ENCODE measurements at places on chromosomes 3 and 15.

DNA sequence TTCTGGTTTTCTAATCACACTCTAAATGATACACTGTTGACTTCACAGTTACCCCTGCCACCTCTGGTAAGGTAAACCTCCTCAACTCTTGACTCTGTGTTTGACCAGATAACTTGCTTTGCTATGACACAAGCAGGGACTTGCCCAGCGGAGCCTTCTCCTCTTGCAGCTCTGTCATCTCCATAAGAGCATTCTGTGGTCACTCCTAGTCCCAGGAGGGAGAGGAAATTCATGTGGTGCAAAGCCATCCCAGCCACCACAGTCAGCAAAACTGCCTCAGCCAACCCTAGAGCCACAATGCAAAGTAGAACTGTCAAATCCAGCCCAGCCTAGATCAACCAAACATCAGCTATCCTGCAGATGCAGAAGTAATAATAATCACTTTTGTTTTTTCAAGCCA lies 144.7 kb upstream of the GADL1 start:
- no peak for DNase-seq

GRCh38 chr3:140316868-140317400 lies 360.9 kb upstream of the TRIM42 start:
- DNase-seq: no peak

- DNase-seq: no peak
These were observed 20.4 kb downstream of the SLC7A14 start for GRCh38 chr3:170565495-170565894.

- no peak for DNase-seq
These were observed 21.8 kb upstream of the PTX3 start for GRCh38 chr3:157414861-157415260.

GRCh38 chr15:76994001-76994400 lies 925 bp upstream of the PSTPIP1 start:
- peak; percentile 55 for DNase-seq

GRCh38 chr3:18237251-18238005 lies 187.7 kb downstream of the SATB1 start:
- DNase-seq: no peak

DNA sequence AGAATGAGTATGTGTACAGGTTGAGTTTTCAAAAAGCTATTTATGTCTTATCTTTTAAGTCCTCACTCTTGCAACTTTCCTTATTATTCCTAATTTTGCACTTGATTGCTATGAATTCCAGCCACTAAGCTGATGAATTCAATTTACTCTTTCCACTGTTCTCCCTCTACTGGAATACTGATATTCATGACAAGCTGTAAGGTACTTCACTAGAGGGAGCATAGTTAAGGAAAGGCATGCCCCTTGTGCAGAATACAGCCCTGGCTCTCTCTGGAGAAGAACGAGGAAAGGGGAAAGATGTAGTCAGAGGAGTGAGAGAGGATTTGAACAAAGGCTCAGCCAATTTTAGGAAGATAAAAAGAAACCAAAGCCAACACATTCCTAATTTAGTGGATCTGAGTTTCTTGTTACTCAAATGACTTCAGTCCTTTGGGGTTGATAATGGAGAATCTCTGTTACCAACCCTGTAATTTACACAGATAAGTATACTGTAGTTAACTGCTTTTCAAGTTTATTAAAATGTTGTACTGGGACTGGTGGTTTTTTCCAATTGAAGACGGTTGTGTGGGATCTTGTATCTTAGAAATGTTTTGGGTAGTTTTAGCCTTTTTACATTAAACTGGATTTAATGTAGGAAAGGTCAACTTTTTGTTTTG lies 4.0 kb downstream of the SCAANT1 start:
- no peak for DNase-seq

DNA sequence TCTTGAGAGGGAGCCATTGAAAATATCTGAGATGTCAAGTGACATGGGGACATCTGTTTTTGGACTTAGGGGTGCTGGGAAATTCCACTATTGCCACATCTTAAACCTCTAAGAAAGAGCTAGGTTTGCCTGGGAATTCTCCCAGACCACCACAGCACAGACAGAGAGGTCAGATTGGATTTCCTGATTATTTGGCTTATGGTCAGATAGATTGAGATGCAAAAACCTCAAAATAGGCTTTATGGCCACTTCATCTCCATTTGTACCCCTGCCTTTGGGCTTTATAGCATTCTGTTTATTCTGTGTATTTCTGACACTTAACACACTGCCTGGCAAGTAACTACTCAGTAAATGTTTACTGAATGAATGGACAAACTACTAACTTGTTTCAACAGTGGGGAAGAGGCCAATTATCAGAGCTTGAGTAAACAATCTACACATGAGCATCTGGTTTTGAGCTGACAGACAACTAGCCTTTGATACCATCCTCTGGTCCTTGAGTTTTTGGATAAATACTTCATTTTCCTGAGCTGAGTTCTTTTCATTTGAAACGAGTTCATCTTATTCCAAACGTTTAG lies 81.8 kb downstream of the TP63 start:
- DNase-seq: no peak

DNA sequence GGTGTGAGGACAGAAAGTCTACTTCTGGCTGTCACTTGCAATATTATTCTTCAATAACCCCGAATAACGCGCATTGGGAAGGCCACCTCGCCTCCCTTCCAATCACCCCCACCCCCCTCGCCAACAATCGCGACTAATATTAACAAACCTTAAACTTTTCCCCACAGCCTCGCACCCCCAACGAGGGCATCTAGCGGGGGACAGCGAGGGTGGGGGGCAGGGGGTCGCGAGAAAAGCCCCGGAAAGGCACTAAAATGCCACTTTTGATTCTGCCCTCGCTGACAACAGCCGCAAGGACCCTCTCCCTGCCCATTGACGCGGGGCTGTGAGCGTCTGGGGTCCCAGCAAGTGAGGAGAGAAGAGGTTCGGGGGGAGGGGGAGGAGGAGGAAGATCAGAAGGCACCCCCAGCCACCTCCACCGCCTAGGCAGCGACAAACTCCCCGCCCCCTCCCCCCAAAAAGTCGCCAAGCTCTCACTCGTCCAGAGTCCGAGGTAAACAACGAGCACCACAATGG lies 868 bp downstream of the SATB1 start:
- no peak for DNase-seq

GRCh38 chr3:31671976-31672375 lies 139.3 kb downstream of the STT3B start:
- DNase-seq: no peak

- no peak for DNase-seq
These were observed 150.6 kb downstream of the ADAMTS17 start for GRCh38 chr15:100191161-100191560.

GRCh38 chr15:52764731-52765130 lies 25.4 kb downstream of the ONECUT1 start:
- DNase-seq: no peak

GRCh38 chr3:58250093-58250707 lies 12.6 kb downstream of the ABHD6 start:
- no peak for DNase-seq

DNA sequence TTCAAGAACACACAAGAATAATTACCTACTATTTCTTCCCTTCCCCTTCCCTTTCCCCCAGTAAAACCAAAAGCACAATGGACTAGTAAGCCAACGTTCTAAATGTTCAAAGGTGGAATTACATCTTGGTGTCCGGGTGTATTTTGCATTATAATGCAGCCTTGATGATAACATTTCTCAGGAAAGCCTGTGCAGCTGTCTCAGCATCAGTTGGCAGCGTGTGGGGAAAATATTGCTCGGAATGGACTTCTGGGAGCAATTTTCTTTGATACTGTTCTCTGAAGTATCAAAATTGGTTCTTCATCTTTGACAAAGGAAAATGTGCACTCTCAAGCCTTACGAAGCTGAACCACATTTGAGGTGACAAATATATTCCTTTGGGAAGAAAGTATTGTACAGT lies 198.9 kb downstream of the AGBL1 start:
- DNase-seq: no peak

- no peak for DNase-seq
These were observed 893.5 kb downstream of the TUSC7 start for GRCh38 chr3:117603097-117603496.

DNA sequence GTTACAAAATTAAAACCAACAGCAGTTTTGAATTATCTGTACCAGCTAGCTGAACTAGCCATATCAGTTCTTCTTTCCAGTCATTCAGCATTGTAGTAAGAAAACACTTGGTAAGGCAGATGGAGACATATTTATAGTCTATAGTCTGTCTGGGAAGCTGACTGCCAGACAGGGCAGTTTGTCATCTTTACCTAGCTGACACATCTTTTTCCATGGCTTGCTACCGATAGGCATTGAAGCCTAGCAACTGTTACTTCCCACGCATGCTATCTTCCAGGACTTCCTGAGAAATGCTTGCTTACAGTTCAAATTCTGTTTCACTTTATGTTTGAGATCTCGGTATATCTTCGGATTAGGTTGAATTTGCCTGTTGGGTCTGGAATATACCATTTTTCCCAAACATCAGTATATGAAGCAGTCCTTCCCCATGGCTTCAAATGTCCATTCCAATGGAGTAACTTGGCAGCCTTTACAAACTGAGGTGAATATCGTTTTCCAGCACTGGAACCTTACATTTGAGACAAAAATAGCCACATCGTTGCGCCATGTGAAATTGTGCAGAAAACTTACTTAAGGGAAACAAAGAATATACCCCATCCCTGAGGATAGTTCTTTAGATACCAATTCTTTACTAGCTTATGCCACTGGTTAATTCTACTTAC lies 8.8 kb downstream of the GNL3 start:
- no peak for DNase-seq

DNA sequence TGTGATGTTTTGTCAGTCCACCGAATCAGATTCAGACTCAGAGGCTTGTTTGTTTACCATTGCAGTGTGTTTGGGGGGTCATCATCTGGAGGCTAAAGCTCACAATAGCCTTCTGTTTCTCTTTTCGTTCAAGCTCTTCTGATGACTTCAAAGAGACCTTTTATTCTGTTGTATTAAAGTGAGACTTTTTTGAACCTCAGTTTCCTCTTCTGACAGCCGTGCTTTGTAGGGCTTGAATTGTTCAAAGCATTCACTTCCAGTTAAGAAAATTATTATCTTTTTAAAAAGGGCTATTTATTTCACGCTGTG lies 1.3 kb downstream of the PXK start:
- DNase-seq: no peak

- no peak for DNase-seq
These were observed 10.4 kb downstream of the THBS1 start for GRCh38 chr15:39591141-39591895.

- no peak for DNase-seq
These were observed 9.9 kb downstream of the AMOTL2 start for GRCh38 chr3:134364061-134364935.

DNA sequence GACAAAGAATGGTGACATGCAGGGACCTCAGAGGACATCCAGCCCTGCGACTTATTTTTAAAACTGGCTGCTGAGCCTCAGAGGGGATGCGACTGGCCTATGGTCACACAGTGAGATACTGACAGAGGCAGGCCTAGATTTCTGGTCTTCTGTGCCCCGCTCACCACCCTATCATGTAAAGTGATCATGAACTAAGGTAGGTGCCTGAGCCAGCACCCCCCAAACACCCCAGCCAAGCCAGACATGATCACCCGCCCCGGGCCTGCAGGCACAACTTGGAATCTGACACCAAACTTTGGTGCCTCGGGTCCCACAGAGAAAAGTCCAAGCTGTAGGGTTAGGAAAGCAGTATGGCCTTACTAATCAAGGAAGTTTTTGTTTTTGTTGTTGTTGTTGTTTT lies 33.9 kb upstream of the HHATL start:
- DNase-seq: no peak

DNA sequence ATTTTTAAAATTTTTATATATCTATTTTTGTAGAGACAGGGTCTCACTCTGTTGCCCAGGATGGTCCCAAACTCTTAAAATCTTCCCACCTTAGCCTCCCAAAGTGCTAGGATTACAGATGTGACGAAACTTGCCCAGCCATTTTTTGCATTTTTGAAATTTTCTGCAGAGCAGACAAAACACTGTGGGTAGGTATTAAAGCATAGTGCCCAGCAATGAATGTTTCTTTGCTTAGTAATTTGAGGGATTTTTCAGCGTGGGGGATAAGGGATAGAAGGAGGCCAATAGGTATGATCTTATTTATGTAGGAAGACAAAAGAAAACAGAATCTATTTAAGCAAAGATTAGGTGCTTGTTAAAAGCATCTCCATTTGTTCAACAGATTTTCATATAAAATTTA lies 446.8 kb upstream of the DPH6 start:
- DNase-seq: no peak

- no peak for DNase-seq
These were observed 216.1 kb downstream of the MTHFS start for GRCh38 chr15:79680720-79681119.

- no peak for DNase-seq
These were observed 725 bp downstream of the SRP14 start for GRCh38 chr15:40038275-40038637.

DNA sequence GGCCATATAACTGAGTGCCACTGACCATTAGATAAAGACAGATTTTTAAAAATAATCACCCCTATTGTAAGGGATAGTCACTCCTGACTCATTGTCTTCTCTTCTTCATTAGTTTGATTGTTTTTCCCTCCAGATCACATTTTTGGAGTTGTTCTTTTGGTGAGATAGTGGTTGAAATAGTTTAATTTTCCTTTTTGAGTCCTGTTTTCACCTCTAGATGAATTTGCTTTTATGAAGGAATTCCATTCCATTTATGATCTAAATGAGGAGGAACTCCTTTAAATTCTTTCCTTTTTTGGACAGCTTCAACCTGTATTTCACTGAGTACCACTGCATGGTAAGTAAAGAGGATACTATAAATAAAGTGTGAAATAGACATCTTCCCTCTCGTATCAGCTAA lies 112.4 kb downstream of the GREM1 start:
- DNase-seq: no peak

DNA sequence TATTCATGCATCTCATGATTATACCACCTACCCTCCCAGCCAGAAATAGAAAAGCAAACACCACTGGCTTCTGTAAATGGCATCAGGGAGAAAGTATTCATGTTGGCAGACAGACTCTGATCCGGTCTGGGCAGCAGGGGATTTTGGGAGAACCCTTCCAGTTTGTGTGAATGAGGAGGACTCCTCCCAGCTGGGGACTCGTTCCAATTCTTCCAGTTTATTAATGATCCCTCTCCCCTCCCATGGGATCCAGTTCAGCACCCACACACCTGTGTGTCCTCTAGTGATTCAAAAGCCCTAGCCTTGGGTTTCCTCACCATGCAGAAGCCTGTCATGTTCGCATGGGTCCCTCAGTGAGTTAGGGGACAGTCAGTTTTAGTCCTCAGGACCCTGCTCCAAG lies 110.9 kb downstream of the IQSEC1 start:
- no peak for DNase-seq

- no peak for DNase-seq
These were observed 328.3 kb downstream of the THSD4 start for GRCh38 chr15:71443538-71443937.

GRCh38 chr3:105385819-105386508 lies 19.3 kb downstream of the ALCAM start:
- DNase-seq: no peak

- DNase-seq: no peak
These were observed 421.4 kb downstream of the SHQ1 start for GRCh38 chr3:72426618-72427397.

GRCh38 chr15:66288551-66289185 lies 4.7 kb upstream of the DIS3L start:
- DNase-seq: no peak
